ENCODE measurements at places on chromosomes 16 and 17. TPM values are rescaled to one million over a fixed set of nuclear protein-coding genes. Genes with fewer than 3 reads are reported as not detected.

KIFC3 gene
- total RNA-seq: 76.7 TPM

MPP2 gene
- 1.2 TPM for total RNA-seq

- no peak for DNase-seq
Measured at GRCh38 chr17:28788100-28788499, 44.3 kb downstream of the TRAF4 start.

WFDC1 gene
- total RNA-seq: not detected

DNA sequence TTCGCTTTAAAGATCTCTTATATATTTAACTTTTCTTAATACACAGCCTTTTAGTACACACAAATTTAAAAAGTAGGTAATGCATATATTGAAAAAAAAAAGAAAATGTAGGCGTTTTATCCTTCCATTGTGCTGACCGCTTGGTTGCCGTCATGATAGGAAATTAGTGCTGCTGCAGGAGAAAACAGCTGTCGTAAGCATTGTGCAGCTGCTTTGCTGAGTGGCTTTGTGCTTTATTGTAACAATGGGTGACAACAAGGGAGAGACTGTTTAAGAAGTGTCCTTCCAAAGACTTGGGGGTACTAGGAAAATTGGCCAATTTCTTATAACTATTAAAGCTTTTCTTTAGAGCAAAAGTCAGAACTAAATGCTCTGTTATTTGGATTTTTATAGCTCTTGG is 5.0 kb downstream of the HERPUD1 start:
- no peak for DNase-seq

DOC2B gene
- 19.4 TPM for total RNA-seq

DNA sequence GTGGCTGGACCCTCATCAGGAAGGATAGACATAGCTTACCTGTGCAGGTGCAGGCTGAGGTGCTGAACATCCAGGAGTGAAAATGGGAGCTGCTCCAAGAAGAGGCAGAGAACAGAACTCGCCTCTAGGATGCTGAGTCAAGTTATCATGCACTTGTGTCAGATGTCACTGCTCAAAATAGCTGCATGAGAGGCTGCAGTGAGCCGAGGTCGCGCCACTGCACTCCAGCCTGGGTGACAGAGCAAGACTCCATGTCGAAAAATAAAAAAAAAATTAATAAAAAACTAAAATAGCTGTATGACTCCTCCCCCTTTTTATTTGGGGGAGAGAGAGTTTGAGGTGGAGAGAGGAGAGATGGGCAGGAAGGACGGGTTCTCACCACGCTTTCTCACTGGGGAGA is 148.8 kb downstream of the FOXL1 start:
- DNase-seq: no peak

TEDC2 gene
- 12.1 TPM for total RNA-seq

All from glomerular endothelial cell (primary cell).